Stimulated activated CD4-positive, alpha-beta T cell treated with anti-CD3 and anti-CD28 coated beads, Interleukin-1b, Interleukin-23, amount 100 ng/mL, for 1 hour (primary cell): ENCODE measurements at places on chromosomes 6 and 20.
A peak's percentile ranks its signal among the peaks of the same experiment; 100 is the strongest.

GRCh38 chr6:45486736-45487135, 109.0 kb upstream of the SUPT3H start:
- no peak for DNase-seq

DNA sequence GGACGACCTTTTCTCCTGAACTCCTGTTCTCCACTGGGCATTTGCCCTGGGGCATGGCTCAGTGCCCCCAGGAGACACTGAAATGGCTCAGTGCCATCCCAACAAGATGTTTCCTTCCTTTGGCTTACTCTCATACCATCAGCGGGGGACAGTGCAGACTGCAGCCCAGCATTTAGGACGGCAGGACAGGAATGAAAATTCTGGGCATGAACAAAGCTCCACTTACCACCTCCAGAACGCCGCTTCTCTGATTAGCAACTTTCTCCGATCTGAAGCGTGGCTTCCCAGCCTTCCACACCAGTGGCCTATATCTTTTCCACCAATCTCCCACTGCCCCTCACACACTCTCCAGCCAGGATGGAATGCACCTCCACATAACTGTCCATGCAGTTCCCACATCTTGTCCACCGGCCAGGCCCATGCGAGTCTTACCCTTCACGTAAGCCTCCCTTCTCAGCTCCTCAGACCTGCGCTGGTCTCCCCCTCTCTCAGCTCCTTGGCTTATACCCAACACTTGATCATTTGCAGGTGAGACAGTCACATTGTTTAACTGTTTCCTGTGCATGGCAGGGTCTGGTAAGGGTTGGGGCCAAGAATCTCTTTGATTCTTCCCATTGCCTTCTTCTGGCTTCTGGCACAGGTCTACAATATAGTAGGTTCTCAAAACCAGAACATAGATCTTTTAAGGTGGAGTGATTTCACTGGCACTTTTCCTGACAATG, 114.5 kb downstream of the FYN start:
- no peak for DNase-seq

DNA sequence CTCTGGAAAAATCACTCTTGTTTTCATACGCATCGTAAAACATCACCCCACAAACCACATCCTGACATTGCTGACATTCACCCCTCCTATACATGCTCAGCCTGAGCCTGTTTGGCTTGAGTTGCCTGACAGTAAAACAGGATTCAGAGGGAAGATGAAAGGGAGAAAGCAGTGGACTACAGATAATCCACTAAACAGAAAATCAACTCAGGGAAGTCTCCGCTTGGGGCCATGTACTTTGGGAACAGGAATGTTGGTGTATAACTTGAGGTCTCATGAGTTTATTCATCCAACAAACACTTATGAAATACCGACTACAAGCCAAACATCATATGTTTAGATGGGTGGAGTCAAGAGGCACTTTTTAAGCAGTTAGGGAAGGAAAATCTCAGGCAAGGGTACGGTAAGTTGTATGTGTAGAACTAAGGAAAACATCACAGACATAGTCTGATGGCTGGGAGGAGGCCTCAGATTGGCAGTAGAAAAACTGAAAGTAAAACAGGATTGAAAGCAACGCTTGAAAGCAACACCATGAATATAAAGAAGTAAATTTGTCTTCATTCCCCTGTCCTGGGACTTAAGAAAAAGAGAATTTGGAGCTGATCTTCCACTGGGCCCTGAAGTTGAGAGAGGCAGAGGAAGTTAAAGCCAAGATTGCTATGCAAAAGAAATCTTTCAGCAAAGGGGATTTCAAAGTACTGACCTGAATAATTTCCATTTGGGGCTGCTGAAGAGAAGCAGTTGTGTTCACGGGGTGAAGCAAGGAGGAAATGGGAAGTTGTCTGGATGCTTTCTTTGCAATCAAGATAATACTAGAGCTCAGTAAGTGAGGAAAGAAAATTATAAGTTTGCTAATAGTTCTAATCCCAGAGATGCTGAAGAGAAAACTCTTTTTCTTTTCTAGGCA, 28.8 kb downstream of the PDE7B start:
- DNase-seq, result no peak

GRCh38 chr20:24723186-24723585, 225.9 kb upstream of the CST7 start:
- no peak for DNase-seq

DNA sequence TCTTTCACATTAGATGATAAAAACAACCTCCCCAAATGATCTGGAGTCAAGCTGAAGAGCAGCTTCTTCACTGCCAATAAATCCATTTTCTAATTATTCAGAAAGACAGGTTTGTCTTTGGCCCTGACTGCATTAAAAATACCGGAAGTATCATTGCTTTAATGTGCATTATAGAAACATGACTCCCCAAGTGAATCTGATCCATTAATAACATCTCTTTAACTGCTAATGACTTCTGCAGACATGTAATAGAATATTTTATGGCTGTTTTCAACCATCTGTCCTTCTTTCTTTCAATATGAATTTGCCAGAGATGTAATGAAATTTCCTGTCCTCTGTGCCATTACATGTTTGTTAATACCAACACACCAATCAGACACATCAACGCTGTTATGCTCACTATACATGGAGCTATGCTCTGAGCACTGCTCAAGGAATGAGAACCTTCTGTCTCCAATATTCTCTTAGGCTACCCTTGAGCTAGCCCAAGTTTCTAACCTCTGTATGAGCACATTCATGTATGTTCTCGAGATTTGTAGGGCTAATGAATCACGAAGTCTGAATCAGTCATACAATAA, 87.8 kb downstream of the LYRM4 start:
- no peak for DNase-seq

- DNase-seq, result no peak
Observed at GRCh38 chr6:51559059-51559458, 528.4 kb downstream of the PKHD1 start.

DNA sequence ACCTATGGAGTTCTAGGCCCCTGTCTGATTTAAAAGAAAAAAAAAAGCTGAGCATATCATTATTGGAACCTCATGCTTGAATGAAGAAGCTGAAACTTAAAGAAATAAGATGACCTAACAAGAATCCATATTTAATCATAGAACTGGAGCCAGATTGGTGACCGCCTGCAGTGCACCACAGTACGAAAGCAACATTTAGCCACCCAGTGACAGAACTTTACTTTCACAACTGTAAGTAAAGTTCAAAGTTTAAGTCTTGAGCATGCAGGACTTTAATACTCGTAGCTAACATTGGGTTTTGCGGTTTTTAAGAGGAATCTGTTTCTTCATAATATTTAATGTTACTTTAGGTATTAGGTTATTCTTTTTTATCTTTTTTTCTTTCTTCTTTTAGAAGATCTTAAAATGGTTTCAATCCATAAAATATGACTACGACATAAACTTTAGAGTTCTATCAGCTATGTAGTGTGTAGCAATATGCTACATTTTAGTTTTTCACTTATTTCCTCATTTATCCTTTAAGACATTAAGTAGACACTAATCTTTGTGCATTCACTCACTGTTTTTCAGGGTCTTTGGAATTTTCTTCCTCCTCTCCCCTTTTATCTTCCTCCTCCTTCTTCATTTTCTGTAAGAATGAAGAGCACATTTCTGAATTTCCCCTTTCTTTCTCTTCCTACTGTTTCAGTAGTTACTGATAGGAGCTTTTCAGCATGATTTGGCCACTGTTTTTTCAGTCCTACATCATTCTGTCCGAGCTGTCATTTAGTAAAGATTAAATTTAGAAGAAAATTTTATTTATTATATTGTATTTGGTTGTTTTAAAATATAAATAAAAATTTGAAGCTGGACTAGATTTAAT, 514.1 kb downstream of the GRIK2 start:
- no peak for DNase-seq

DNA sequence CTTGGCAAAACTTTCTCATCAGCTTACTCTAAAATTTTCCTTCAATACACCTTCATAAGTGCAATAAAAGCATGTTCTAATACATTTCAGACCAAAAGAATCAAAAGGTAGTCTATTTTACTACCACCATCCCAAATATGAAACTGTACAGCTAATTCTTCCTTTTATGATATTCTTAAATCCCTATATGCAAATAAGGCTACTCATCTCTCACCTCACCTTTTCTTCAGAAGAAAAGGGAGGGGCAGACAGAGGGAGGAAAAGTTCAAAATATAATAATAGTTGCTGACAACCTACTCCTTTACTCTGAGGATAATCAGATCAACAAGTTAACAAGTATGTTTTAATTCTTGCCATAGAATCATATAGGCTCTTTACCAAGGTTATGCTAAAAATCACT, 7.4 kb downstream of the C6orf120 start:
- no peak for DNase-seq

DNA sequence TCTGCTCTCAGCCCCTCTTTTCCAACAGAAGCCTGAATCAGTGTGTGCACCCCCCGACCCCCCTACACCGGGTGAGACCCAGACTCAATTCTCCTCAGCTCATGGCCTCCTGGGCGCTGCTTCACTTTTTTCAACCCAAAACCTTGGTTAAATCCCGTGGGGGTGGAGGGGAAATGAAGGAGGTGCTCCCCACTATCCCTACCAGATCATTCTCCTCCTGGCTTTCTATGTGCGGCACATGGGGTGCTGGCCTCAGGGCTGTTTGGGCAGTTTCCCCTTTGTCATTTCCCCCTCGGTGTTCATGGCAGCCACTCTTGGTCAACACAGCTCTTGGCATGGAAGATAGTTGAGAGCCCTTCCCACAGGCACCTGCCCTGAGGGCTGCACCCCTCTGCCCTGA, 4.6 kb downstream of the CST4 start:
- no peak for DNase-seq

GRCh38 chr6:145497006-145497405, 238.3 kb downstream of the EPM2A start:
- no peak for DNase-seq

DNA sequence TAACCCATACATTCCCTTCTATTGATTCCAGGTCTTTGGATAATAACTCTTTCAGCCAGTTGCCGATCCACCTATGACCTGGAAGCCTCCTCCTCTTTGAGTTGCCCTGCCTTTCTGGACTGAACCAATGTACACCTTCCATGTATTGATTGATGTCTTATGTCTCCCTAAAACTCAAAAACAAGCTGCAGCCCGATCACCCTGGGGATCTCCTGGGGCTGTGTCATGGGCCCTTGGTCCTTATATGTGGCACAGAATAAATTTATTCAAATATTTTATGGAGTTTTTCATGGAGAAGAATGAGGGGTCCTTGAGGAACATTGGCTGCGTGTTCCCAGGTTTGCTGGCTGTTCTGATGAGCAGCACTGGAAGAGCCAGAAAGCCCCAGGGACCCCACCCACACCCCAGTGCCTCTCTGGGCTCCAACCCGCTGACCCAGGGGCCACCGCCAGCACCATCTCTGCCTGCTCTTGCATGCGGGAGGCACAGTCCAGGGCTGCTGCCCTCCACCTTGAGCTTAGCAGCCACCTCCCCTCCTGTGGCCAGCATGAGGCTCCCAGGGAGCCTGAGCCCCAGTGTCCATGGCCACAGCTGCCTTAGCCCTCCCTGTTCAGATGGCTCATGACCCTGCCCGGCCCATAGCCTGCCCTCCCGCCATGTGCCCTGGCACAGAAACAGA, 36.5 kb upstream of the CST7 start:
- DNase-seq, result no peak

GRCh38 chr20:31861385-31862156, 8.8 kb downstream of the DUSP15 start:
- peak; percentile 33 for DNase-seq

GRCh38 chr6:131694832-131695426, 6.3 kb downstream of the OR2A4 start:
- no peak for DNase-seq

- DNase-seq, result no peak
Observed at GRCh38 chr6:15580326-15580725, 82.5 kb downstream of the DTNBP1 start.

GRCh38 chr6:67883500-67884366, 751.3 kb upstream of the ADGRB3 start:
- DNase-seq, result no peak

DNA sequence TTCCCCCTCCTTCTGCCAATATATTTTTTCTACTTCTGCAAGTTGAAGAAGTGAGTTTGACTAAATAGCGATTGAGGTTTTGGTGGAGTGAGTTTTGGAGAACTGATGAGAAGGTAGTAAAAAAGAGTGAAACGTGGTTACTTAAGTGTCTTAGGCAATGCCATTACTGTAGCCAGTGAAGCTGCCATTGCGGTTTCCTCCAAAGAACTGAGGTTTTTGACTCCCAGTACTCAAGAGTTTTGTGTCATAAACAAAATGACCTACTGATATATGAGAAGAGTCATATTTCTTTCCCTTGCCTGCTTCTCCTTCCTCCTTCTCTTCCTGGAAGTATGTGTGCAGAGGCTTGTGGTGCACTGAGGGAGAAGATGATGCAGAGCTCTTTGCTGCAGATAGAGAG, 554.5 kb upstream of the MAP3K7 start:
- no peak for DNase-seq

GRCh38 chr6:130147111-130147510, 75.6 kb downstream of the SAMD3 start:
- DNase-seq, result no peak

DNA sequence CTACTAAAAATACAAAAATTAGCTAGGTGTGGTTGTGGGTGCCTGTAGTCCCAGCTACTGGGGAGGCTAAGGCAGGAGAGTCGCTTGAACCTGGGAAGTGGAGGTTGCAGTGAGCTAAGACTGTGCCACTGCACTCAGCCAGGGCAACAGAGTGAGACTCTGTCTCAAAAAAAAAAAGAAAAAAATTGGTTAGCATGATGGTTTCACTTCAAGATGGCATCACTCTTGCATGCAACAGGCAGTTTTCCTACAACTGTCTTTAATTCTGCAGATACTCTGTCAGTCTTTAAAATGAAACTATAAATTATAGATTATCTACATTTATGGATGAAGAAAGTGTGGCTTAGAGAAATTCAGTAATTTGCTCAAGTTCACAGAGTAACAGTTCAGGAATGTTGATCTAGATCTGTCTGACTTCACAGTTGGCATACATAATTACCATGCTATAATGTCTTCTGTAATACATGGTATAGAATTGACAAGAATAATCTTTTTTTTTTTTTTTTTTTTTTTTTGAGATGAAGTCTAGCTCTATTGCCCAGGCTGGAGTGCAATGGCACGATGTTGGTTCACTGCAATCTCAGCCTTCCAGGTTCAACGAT, 27.0 kb downstream of the ITCH start:
- DNase-seq, result no peak

- DNase-seq, result no peak
Observed at GRCh38 chr6:38367231-38367630, 272.5 kb downstream of the BTBD9 start.

DNA sequence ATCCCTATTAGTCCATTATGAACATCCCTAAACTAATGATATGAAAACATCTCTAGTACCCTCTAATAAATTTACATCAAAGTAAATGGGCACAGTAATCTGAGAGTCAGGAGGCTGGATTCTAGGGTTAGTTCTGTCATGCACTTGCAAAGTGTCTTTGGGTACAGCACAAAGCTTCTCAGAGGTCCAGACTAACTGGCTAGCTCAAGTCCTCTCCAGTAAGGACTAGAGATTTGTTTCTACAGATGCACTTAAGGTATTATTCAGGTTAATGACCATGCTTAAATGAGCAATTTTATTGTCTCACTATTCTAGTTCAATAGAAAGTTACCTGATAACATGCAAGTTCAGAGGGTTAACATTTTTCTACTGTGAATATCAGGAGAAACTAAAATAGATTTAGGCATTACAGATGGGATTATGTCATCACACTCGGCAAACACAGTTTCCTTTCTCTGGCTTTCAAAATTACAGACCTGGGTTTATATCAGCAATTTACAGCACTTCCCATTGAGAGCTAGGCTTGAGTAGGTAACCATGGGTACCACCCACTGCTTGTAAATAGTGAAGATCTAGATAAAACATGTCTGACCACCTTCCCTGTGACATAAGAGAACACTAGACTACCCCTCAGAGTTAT, 402.9 kb upstream of the RUNX2 start:
- DNase-seq, result peak; percentile 3

GRCh38 chr20:6492271-6493055, 275.0 kb upstream of the BMP2 start:
- DNase-seq, result no peak
